Kidney glomerular epithelial cell (primary cell): ENCODE measurements at places on chromosomes 13 and 19.

GRCh38 chr19:33667141-33667650 is 45.4 kb downstream of the CHST8 start:
- no peak for DNase-seq

- no peak for DNase-seq
These were observed 14.4 kb downstream of the IQCN start for GRCh38 chr19:18259893-18260292.

DNA sequence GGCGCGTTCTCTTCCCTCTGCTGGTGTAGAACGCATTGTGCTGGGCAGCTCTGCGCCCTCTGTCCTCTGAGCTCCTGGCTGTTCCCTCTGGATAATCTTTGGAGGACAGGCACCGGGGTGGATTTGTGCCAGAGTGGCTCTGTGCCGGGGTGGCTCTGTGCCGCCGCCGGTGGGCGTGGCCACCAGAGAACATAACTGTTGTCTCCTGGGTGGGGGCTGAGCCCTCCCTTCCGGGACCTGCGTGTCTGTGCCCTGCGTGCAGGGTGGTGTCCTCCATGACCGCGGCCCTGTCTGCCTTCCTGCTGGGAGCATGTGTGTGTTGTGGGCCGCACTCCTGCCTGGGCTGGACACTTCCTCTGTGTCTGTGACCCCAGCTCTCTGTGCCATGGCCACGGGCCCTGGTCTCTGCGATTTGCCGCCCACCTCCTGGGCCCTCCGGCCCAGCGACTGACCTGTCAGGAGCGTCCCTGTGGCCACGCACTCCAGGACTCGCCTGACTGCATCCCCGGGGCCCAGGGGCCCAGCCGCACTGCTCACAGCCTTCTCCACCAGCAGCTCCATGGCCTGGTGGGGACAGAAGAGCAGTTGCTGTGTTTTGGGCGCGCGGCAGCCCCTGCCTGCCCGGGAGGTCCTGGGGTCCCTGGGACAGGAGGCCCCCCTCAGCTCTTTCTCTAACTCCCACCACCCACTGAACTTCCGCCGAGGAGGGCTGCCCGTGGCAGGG is 22.4 kb upstream of the MATK start:
- DNase-seq = no peak

GRCh38 chr13:112117258-112117954 is 50.5 kb downstream of the SOX1 start:
- no peak for DNase-seq

DNA sequence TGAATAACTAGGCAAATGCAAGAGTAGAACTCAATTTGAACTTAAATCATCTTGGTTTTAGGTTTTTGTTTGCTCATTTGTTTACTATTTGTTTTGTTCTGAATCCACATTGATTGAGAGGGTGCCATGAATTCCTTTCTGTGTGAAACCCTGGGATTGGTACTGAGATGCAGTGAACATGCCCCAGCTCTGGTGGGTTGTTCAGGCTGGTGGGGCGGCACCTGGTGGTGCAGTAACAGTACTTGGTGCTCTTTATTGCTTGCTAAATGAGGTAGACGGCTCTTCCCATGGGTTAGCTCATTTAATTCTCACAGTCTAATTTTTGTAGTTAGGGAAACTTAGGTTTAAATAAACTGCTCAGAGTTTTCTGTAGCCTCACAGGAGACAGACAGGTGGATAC is 48.4 kb downstream of the WASF3 start:
- no peak for DNase-seq

DNA sequence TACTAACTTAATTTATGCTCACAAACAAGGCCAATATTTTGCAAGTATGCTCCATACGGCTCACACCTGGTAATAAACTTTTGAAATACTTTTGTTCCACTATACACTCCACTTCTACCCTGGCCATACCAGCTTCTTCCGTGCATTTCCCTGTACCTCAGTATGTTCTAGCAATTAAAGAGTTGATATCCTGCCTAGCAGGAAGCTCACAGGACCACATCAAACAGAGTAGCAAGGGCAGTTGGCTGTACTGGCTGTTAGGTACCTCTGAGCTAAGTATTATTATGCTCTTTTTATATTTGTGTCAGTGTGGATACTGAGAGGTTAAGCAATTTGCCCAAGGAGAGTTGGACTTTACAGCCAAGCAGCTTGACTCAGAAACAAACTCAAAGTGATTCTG is 257.7 kb downstream of the SLITRK6 start:
- no peak for DNase-seq

- no peak for DNase-seq
These were observed 1.1 kb downstream of the FKBP8 start for GRCh38 chr19:18541992-18542940.

- no peak for DNase-seq
These were observed 493 bp upstream of the PDE4A start for GRCh38 chr19:10419646-10420443.

GRCh38 chr19:36574741-36575140 is 1.6 kb upstream of the ZNF529 start:
- DNase-seq = no peak

DNA sequence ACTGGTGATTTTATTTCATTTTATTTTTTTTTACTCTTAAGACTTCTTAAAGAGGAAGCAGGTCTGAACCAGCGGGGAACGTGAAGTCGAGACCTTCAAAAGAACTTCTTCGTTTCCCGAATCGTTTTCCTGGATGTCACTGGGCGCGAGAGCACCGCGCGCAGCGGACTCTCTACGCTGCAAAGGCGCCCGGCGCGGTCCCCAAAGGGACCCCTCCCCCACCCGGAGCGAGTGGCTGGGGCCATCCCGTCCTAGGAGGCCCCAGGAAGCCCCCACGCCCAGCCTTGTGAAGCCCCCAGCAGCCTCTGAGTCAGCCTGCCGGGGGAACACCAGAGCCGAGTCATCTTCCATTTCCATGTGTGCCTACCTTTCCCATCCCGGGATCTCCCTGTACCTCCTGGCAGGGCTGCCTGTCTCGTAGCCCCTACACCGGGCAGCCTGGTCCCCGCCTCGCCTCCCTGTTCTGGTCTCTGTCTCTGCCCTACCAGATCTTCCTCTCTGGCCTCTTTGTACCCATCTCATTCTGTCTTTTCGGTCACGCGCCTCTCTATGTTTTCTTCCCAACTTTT is 608 bp downstream of the CD70 start:
- no peak for DNase-seq

GRCh38 chr19:29263305-29264135 is 50.6 kb upstream of the UQCRFS1 start:
- DNase-seq = peak; percentile 12
